ENCODE measurements at places on chromosomes 5 and 9. TPM values are rescaled to one million over a fixed set of nuclear protein-coding genes. Genes with fewer than 3 reads are reported as not detected.

- no peak for DNase-seq
Measured at GRCh38 chr5:885529-885928, 7.1 kb downstream of the BRD9 start.

DNA sequence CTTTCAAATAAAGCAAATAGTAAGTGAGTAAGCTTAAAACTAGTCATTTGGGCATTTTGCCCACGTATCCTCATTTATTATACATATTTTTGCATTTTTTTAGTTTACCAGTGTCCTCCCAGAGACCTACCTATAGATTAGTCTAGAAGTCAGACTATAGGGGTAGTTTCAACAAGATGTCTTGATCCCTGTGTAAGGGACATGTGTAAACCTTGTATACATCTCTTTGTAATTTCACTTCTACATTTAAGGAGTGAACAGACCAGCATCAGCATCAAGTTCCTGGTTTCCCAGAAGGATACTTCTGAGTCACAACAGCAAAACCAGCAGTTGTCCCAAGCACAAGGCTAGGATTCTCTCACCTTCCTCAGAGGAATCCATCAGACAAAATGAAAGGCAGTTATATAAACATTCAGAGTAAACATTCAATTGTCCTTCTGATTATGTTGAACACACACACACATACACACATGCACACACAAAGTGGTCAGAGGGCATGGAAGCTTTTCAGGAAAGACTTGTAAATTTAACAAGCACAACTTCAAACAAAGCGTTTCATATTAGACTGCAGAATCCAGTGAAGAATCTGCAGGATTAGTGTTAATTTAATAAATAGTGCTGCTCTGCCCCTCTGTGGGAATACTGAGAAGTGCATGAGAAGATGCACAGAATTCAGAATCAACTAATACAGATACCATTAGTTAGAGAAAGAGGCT, 55.4 kb downstream of the HINT1 start:
- DNase-seq, result peak; percentile 57

DNA sequence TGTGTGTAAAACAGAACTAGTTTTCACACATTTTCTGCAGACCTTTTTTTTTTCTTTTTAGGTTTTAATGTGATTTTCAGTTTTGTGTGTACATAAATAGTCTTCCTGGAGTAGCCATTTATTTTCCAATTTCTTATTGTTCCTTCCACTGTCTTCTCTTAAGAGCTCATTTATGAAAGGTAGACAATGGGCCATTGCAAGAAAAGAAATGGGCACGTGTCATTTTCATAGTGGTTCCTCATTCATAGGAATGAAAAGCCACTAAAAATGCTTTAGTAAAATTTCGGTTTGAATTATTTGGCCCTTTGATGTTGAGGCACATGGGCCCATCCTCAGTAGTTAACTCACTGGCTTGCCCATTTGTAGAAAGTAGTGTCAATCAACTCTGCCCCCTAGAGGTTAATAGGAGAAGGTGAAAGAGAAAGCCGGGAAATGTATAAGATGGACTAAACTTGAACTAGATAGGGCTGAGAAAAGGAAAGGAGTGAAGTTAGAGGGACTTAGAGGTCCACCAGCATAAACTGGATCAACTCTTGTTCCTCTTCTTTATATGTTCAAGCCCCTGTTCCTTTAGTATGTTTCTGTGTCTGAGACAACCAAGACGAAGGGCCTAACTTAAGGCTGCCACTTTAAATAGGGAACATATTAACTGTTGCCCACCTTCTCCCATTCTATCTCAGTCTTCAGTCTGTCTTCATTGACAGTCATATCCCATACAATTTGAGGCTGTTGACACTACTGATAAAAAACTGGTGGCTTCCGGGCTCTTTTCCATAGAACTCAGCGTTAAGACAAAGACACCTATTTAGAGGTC, 72.6 kb downstream of the SMARCA2 start:
- DNase-seq, result peak; percentile 45

- DNase-seq, result peak; percentile 35
Measured at GRCh38 chr5:16690243-16690852, 73.6 kb upstream of the RETREG1 start.

GRCh38 chr5:93789173-93790067, 48.0 kb upstream of the POU5F2 start:
- DNase-seq, result no peak

- no peak for DNase-seq
Measured at GRCh38 chr5:168818558-168818957, 239.4 kb upstream of the PANK3 start.

DNA sequence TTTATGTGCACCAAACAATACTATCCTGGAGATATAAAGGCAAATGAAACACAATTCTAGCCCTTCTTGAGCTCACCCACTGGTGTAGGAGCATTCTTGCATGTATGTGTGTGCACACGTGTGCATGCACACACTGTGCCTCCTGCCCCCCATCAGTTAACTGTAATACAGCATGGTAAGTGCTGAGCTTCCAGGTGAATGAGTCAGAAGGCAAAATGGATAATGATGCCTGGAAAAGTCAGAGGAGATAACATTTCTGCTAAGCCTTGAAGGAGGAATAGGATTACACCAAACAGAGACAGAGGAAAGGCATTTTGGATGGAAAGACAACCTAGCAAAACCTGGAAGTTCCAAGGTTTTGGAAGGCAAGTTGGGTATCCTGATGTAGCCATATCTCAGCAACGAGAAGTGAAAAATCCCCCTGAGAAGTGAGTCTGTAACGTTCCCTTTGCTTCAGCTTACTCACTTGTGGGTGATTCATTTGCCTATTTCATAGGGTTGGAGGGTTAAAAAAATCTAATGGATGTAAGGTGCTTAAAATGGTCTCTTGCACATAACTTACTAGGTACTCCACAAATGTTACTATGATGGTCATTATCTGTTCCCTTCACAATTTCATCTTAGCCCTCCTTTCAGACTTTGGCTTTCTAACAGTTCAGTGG, 101.4 kb upstream of the STC2 start:
- no peak for DNase-seq

DNA sequence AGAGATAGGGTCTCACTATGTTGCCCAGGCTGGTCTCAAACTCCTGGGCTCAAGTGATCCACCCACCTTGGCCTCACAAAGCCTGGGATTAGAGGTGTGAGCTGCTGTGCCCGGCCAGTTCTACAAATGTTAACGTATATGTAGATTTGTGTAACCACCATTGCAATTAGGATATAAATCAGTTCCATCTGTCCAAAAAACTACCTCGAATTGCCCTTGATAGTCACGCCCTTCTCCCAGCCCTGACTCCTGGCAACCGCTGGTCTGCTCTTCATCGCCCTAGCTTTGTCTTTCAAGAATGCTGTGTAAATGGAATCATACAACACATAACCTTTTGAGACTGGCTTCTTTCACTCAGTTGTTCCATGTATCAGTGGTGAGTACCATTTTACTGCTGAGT, 46.1 kb upstream of the PPARGC1B start:
- DNase-seq, result no peak

GRCh38 chr5:163759000-163759704, 253.7 kb downstream of the MAT2B start:
- no peak for DNase-seq

DNA sequence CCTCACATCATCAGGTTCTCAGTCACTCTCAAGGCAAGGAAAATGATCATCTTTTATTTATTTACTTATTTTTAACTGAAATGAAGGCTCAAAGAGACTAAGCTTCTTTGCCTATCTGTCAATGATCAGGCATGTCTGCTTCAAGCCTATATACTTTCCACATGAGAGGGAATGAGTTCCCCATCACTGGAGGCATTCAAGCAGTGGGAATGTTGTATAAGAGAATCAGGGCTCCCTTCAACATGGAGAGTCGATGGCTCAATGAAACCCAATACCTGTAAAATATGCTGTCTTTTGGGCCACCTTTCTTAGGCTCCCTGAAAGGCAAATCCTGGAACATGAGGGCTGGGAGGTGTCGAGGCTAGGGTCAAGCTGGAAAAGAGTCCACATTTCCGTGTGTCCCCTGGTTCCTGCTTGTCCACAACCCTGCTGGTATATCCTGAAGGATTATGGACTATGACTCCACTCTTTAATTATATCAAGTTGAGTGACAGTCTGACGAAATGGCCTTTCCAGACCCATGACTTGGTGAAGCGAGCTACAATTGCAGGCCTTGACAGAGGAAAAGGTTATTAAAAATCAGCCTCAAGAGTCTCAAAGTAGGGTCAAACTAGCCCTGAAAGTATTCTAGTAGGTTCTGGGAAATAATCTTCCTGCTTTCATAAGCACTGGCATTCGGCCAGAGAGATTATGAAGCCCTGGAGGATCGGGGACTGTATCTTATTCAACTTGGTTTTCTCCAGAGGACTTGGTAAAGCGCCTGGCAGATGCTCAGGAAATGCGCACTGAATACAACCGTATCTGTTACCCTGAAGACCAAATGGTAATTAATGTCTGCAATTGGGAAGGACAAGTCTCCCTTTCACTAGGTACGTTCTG, 145.9 kb upstream of the TBC1D2 start:
- DNase-seq, result no peak

DNA sequence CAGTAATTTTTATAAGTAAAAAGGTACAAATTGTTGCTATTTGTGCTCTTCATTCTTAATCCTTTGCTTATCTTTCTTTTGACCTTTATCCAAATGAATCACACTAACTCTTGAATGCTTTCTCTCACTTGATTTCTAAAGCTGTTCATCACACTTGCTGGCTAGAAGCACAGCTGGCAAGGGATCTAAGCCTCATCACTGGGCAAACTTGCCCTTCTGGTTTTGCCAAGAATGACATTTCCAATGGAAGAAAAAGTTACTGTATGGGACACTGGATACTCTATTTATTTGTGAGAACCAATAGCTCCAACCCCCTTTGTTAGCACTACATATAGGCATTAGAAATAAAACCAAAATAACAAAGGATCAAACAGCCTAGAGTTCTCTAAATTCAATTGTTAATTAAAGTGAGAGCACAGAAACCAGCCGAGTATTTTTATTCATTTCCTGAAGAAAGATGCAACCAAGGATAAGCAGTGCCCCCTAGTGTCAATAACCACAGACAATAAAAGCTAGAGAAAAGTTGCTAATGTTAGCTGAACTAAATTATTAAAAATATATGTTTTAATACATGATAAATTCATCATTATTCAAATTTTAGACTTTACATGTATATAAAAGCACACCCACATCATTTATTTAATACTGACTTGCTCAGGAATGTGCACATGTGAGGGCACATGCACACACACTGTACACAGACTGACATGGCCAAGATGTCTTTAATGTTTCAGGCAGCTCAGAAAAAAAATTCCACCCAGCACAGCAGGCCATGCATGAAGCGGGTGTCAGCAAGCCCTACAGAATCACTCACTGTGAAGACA, 59.8 kb upstream of the POU5F2 start:
- DNase-seq, result peak; percentile 46

- DNase-seq, result no peak
Measured at GRCh38 chr9:124906966-124907365, 33.9 kb downstream of the GOLGA1 start.

- peak; percentile 78 for DNase-seq
Measured at GRCh38 chr5:91311697-91312501, 71.2 kb downstream of the ARRDC3 start.

GRCh38 chr5:143564417-143564816, 160.9 kb upstream of the NR3C1 start:
- no peak for DNase-seq

- DNase-seq, result no peak
Measured at GRCh38 chr5:124743602-124744169, 2.8 kb downstream of the ZNF608 start.

DNA sequence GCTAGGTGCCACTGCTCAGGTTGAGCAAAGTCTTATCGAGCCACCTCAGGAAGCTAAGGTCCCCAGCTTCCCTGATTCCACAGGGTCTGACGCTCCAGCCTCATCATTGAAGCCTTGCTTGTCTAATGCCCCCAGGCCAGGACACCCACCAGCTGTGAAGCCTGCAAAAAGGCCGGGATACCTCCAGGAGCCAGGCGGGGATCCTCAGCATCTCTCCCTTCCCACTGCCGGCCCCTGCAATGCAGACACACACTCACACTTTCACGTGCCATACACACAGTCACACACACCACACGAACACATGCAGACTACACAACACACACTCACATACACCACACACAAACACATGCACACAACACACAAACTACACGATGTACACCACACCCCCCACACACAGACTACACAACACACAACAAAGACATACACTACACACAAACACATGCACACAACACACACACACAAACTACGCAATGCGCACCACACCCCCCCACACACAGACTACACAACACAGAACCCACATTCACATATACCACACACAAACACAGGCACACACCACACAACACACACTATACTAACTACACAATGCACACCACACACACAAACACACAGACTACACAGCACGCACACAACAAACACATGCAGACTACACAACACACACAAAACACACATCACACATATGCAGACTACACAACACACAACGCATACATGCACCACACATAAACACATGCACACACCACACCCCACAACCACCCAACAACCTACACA, 17.8 kb upstream of the S1PR3 start:
- DNase-seq, result no peak

- DNase-seq, result no peak
Measured at GRCh38 chr9:124394596-124394995, 20.6 kb downstream of the PSMB7 start.

- DNase-seq, result no peak
Measured at GRCh38 chr5:61313960-61314681, 17.9 kb upstream of the ZSWIM6 start.

DNA sequence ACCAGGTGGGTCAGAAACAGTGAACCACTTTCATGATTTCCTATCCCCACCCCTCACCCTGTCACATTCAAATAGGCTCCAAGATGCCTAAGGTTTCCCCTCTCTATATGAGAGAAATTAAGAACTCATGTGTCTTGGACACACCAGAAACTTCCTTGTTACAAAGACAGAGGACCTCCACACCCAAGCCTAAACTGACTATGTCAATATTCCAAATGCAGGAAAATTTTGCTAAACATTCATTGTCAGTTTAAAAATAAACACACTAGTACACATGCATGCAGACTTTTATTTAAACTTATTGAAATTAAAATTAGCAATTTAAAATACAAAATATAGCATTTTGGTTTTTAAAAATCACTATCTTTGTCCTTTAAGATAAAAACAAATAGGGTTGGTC, 26.2 kb downstream of the SKIC3 start:
- DNase-seq, result no peak

The IL5 gene
- 0.33 TPM for total RNA-seq

The TAF1L gene
- total RNA-seq, result not detected

The MARCOL gene
- total RNA-seq, result not detected

The GNA14 gene
- not detected for total RNA-seq

The ALDOB gene
- total RNA-seq, result not detected

The GLRA1 gene
- total RNA-seq, result not detected

The NINJ1 gene
- total RNA-seq, result 29.5 TPM

The IFNE gene
- not detected for total RNA-seq

The QRFP gene
- total RNA-seq, result not detected

The CARD6 gene
- 5.0 TPM for total RNA-seq

The ARHGEF39 gene
- total RNA-seq, result 13.5 TPM

The FGFR4 gene
- total RNA-seq, result 0.64 TPM
